AG10803 (cell line): ENCODE measurements at places on chromosomes 13 and 19.

GRCh38 chr13:91652404-91653301 lies 254.2 kb downstream of the GPC5 start:
- DNase-seq: no peak

DNA sequence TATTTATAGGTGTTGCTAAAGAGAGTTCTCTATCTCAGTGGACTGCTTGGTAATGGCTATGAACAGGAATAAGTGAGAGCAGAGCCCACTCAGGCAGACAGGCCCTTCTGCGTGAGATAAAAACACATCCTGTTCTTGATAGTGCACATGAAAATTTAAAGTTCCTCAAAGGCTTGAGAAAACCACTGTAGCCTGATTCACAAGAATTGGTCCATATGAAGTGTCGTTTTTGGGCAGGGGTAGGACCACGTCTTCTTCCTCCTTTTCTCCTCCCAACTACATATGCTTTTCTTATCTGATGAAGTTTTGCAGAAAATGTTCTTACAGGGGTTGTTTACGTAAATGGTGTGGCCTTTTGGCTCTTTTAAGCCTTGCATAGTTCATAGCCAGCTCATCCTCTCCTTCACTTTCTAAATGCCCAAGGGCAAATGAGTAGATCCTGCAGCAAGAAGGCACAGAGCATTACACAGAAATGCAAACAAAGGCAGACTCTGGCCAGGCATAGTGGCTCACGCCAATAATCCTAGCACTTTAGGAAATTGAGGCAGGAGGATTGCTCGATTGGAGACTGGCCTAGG lies 53.8 kb downstream of the RNF6 start:
- peak; percentile 27 for DNase-seq

- peak; percentile 34 for DNase-seq
Measured at GRCh38 chr13:41312176-41312500, 1.1 kb downstream of the NAA16 start.

DNA sequence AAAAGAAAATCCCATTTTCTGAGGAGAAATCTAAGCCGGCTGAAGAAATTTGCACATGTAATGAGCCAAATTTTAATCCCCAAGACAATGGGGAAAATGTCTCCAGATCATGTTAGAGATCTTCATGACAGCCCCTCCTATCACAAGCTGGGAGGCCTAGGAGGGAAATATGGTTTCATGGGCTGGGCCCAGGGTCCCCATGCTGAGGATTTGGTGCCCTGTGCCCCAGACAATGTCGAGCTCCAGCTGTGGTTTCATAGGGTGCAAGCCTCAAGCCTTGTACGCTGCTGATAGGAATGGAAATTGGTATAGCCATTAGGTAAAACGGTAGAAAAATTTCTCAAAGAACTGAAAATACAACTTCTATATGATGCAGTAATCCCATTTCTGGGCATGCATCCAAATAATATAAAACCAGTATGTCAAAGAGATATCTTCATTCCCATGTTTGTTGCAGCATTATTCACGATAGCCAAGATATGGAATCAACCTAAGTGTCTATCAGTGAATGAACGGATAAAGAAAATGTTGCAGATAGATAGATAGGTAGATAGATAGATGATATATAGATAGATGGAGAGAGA lies 19.3 kb upstream of the FREM2 start:
- no peak for DNase-seq

- DNase-seq: no peak
Measured at GRCh38 chr13:51758691-51759090, 45.3 kb downstream of the DHRS12 start.

DNA sequence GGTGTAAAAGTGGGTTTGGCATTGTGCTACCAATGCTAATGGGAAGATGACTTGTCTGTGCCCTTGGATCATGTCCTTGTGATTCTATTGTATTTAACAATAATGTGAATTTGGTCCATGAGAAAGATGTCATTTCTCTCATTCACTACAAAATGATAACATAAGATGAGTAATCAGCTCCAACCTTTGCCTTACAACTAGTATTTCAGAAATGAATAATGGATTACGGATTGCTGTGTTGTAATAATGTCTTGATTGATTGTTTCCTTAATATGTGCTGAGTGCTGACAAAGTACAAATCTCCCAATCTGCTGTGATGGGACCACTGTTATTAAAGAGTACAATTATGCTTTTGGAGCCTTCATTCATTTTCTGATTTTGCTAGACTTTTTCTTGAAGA lies 375.0 kb downstream of the PCDH9 start:
- DNase-seq: no peak
